ENCODE measurements at places on chromosomes 12 and 14. TPM values are rescaled to one million over a fixed set of nuclear protein-coding genes. Genes with fewer than 3 reads are reported as not detected.

The STK38L gene
- 64.8 TPM for total RNA-seq

The TAS2R8 gene
- 0.36 TPM for total RNA-seq

The LGMN gene
- total RNA-seq: 89.4 TPM

The AQP2 gene
- total RNA-seq: not detected

The TAC3 gene
- not detected for total RNA-seq

Measured in osteoblast (primary cell).